Activated T-cell treated with anti-CD3 and anti-CD28 coated beads, Interleukin-2, amount 50 U/mL, for 24 hours (primary cell): ENCODE measurements at places on chromosomes 1 and 21.

DNA sequence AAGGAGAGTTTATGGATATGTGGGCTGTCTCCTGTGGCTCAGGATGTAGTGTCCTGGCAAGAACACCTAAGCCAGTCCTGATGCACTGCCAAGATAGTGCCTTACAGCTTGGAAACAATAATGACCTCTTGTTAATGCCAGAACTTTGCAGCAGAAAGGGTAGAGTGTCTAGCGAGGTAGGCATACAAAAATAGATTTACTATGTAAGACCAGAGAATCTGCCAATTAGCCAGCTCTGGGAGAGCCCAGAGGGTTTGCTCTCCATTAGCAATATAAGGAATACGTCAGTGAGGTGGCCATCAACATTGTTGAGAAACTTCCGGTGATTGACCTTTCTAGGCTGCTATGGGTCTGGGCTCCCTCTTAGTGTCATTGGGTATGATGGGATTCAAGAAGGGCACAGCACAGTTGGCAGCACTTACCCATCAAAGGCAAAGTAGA is 178.5 kb upstream of the GALNT2 start:
- no peak overlapping the region for H3K27ac ChIP-seq
- no peak for DNase-seq
- no peaks in the 10 kb centered on the region for H3K4me1 ChIP-seq

GRCh38 chr1:206075786-206076755 is 23.1 kb downstream of the RHEX start:
- H3K4me3 ChIP-seq = no peak overlapping the region
- DNase-seq = no peak
- H3K36me3 ChIP-seq = no peaks in the 10 kb centered on the region
- H3K27me3 ChIP-seq = peaks cover 5% of the 10 kb centered on the region
- no peak overlapping the region for H3K27ac ChIP-seq

DNA sequence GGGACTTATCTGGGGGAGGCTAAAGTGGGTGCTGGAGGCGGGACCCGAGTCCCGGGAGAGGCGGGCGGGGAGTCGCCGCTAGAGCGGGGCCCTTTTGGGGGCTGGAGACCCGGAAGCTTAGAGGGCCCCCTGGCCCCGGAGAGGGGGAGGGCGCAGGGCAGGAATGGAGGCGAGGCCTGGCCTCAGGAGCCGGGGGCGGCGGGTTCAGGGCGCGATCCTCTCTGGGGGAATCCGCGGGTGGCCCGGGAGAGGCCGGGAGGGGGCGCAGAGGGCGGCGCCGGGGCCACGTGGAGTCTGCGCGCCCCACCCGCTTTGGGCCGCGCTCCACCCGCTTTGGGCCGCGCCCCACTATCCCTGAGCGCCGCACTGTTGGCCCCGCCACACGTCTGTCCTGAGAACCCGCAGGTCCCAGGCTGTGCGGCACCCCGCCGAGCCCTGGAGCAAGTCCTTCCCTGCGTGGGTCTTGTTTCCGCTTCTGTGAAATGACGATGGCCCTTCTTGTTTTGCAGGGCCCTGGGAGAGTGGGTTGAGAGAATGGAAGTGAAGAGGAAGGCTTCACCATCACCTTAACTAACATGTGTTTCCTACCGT is 84.4 kb downstream of the NKAIN1 start:
- DNase-seq = peak; percentile 83
- H3K27ac ChIP-seq = peak overlapping the region; percentile 89
- H3K36me3 ChIP-seq = peaks cover 3% of the 10 kb centered on the region
- peak overlapping the region; percentile 86 for H3K4me3 ChIP-seq

DNA sequence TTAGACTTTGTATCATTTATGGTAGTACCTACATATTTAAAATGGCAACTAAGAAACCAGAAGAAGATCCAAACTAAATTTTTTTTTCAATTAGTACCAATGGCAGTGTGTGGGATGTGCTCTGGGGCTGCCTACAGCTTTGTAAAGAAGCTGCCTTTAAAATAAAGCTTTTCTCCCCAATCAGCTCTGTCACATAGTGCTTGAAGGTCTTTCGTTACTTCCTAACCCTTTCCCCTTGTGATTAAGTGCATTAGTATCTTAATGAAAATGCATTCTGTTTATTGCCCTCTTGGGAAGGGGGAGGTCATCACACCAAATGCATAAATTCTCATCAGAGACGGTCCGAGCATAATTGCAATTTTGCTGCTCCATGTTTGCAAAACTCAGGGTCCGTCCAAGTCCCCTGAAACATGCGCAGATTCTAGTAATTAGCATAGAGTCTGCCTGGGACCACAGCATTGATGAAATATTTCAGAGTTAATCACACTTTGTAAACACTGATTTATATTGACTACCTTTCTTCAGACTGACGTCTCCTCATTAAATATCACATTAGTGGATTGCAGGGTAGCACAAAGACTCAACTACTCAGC is 71.3 kb downstream of the ESRRG start:
- no peaks in the 10 kb centered on the region for H3K36me3 ChIP-seq
- no peak overlapping the region for H3K27ac ChIP-seq
- no peak for DNase-seq

DNA sequence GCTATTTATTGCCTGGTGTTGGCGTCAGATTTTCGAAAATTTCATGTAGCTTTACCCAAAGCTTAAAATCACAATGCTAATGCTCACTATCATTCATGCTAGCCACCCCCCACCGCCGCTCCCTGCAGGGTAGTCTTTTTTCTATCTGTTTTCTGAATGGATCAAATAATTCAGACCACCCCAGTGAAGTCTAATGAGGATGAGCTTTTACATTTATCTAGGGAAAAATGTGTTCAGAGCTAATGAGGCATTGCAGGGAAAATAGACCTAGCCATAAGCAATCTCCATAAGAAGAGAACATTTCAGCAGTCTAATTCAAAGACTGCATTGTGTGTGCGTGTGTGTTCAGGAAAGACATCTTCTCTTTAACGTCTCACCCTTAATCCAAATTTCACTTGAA is 533.0 kb upstream of the PRMT6 start:
- H3K27me3 ChIP-seq = no peaks in the 10 kb centered on the region
- H3K36me3 ChIP-seq = no peaks in the 10 kb centered on the region
- H3K4me1 ChIP-seq = no peaks in the 10 kb centered on the region
- DNase-seq = no peak
- H3K27ac ChIP-seq = no peak overlapping the region
- H3K4me3 ChIP-seq = no peak overlapping the region
